ENCODE measurements at places on chromosomes 5 and 9.

GRCh38 chr5:25862276-25862675 lies 1176.1 kb downstream of the CDH9 start:
- no peak for DNase-seq

DNA sequence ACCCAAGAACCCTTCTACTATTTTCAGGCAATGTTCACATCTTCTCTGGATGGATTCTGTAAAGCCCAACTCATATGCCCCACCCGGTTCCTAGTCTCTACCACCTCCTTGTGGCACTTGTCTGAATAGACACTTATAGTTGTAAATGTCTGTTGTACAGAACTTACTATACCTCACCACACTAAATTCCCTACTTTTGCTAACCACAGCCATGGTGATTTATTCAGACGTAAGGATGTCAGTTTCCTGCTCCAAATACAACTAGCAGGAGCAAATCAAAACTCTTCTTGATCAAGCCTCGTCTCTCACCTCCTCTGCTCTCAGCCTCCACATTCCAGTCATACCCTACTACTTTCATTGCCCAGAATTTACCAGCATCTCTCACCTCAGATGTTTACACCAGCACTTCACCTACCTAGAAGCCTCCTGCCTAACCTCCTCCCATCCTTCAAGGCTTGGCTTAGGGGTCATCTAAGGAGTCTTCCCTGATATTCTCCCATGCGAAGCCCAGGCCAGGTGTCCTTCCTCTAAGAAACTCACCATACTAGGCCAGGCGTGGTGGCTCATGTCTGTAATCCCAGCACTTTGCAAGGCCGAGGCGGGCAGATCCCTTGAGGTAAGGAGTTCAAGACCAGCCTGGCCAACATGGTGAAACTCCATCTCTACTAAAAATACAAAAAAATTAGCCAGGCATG lies 75.5 kb downstream of the MAPKAP1 start:
- DNase-seq = no peak

DNA sequence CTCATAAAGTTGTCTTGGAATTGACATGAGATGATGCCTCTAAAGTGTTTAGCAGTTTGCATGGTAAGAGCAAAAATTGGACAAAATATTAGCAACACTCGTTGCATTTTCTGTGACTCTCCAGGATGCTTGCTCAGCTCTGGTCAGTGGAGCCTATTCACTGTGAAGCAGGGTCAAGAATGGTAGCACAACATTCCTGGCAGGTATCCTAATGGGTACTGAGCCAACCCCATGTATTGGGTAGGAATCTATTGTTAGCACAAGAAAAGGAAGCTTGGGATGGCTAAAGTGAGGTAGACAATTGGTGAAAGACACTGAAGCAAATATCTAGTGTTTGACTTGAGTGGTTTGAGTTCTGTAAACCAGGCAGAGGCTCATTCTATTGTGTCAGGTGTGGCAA lies 10.4 kb upstream of the ACTBL2 start:
- no peak for DNase-seq

GRCh38 chr5:174717826-174718455 lies 6.4 kb upstream of the MSX2 start:
- DNase-seq = no peak

DNA sequence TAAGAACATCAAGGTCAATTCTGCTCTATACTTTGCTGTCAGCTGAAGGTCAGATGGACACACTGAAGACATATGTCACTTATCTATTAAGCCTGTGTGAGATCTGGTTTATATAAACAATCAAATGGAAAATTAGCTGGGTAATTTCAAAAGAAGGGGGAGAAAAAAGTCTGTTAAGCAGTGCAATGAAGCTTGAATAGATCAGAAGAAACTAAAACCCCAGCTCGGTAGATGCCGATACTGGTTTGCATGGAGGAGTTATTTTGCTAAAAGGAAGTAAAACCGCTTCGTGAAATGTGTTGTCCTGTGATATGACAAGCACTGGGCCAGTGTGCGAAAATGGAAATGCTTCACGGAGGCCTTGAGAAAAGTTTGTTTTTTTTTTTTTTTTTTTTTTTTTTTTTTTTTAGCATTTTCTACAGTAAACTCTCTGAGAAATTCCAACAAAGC lies 148.8 kb downstream of the MEF2C start:
- DNase-seq = no peak

GRCh38 chr9:114742947-114743346 lies 61.0 kb upstream of the TEX48 start:
- no peak for DNase-seq

DNA sequence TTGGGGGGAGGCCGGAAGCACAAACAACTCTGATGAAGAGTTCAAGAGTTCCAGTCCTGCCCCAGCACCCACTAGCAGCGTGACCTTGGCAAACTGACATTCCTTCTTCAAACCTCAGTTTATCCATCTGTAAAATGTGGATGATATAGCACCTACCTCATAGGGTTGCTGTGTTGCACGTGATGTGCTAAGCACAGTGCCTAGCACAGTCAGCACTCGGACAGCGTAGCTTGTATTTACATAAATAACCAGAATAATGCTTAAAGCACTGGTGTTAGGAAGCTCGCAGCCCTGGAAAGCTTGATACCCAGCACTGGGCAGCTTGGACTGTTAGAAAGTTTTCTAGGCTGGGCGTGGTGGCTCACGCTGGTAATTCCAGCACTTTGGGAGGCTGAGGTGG lies 5.1 kb downstream of the PKN3 start:
- no peak for DNase-seq

DNA sequence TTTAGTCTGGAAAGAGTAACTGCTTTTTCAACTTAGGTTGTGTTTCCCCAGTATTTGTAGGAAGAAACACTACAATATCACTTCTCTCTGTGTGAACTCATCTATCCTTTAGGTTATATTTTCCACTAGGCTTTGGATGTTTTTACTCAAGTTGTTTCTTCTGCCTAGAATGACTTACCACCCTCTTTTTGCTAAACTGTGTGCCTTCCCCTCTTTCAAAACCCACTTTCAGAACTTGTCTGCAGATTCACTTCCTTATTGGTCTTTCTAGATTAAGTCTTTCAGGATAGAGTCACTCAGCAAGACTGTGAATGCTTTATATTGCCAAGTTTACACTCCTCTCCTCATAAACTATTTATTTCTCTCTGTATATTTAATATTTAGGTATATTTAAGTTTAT lies 14.2 kb upstream of the CAST start:
- no peak for DNase-seq

GRCh38 chr5:108867656-108868055 lies 120.0 kb downstream of the FER start:
- no peak for DNase-seq

DNA sequence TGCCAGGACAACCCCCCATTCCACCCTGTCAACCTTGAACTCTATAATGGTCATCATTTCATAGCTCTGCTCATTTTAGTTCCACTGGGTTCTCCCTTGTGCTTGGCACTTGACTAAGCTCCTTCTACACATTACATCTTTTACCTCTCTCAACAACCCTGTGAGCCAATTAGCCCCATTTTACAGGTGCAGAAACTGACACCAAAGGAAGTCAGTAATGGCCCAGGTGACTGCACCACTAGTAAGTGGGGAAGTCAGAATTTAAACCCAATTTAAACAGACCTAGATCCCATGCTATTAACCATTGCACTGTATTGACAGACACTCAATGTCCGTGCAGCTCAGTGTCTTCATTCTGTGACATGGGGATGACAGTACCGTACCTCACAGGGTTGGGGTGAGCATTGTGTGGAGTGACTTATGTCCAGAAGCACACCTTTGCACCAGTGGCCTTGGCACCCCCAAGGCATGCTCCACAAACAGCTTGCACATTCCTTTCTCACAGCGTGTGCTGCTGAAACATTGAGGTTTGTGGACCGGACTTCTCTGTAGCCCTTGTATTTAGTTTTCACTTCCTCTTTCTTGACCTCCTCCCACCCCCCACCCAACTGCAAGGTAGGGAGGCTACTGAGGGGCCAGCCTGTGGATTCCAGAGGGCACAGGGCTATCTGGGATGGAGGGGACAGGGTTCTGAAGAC lies 23.1 kb downstream of the IRF1 start:
- DNase-seq = no peak

- DNase-seq = no peak
Observed at GRCh38 chr9:4838189-4838546, 45.4 kb downstream of the RCL1 start.

DNA sequence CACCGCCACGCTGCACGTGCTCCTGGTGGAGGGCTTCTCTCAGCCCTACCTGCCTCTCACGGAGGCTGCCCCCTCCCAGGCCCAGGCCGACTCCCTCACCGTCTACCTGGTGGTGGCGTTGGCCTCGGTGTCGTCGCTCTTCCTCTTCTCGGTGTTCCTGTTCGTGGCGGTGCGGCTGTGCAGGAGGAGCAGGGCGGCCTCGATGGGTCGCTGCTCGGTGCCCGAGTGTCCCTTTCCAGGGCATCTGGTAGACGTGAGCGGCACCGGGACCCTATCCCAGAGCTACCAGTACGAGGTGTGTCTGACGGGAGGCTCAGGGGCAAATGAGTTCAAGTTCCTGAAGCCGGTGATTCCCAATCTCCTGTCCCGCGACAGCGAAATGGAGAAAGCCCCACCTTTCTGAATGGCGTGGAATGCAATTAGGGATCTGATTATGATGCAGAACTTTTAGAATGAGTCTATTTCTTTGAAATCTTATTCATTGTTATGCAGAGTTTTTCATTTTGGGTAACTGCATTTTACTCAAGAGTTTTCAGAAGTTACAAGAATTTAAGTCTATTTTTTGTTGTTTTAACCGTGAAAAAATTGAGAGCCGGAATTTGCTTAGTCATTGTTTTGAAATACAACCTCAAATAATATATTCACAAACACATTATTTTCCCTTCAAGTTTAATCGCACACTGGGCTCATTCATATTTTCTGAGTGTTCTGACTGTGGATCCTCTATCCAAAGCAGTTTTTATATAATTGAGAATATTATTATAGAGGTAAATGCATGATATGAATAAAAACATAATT lies 8.5 kb upstream of the PCDHB15 start:
- no peak for DNase-seq

GRCh38 chr5:35161652-35162273 lies 68.5 kb downstream of the PRLR start:
- DNase-seq = no peak

GRCh38 chr9:129698254-129698757 lies 32.9 kb downstream of the PRRX2 start:
- no peak for DNase-seq

- DNase-seq = no peak
Observed at GRCh38 chr5:167773668-167774301, 517.7 kb upstream of the WWC1 start.

DNA sequence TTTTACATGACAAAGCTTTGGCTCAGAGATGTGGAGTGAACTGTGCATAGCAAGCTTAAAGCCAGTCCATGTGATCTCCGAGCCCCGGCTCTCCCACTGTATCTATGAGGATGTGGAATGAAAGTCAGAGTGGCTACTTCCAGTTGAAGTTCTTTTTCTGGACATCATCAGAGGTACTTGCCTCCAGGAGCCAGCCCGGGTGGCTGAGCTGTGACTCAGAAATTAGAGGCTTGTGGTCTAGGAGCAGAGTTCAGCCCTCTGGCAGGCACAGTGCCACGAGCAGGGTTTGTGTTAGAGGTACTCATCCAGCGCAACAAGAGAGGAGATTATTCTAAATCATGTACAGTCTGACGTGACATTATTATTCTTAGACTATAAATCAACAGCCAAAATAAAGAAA lies 322.5 kb downstream of the CDK5RAP2 start:
- no peak for DNase-seq

DNA sequence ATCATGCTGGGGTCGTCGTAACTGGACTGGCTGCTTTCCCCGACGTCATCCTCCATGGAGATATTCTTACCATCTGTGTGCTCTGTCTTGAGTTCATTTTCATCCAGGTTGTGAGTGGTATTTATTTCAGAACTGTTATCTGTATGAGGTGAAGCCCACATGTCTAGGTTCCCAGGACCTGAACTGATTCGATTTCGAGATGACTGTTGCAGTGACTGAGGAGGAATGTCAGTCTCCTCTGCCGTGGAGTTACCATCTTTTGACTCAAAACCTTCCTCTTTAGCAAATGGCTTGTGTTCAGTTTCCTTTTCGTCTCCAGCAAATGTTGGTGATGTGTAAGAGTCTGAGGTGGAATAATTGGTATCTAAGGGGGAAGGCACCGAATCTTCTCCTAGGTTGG lies 55.2 kb upstream of the PCA3 start:
- DNase-seq = no peak

- no peak for DNase-seq
Observed at GRCh38 chr9:130982636-130983358, 26.2 kb upstream of the LAMC3 start.

- DNase-seq = no peak
Observed at GRCh38 chr5:180862645-180863044, 1.6 kb upstream of the ZFP62 start.

DNA sequence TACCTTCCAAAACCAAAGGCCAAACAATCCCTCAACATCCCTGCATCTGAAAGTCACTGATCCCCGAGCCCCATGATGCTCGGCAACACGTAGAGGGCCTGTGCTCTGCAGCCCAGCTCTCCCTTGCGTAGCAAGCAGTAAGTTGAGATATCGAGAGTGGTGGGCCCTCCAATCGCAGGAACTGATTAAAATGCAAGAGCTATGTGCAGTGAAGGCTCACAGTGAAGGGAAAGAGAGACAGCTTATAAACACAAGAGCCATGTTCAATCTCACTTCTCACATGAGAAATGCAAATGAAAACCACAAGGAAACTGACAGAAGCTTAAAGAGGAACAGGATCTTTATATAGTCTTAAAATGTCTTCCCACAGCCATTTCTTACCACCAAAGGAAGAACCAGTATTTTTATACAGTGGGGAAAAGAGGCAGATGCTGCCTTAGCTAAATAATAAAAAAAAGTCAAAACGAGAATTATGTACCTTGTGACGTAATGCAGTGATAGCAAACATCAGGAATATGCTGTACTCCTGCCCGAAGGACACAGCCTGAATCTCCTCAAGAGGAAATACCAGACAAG lies 24.6 kb downstream of the TTF1 start:
- no peak for DNase-seq

DNA sequence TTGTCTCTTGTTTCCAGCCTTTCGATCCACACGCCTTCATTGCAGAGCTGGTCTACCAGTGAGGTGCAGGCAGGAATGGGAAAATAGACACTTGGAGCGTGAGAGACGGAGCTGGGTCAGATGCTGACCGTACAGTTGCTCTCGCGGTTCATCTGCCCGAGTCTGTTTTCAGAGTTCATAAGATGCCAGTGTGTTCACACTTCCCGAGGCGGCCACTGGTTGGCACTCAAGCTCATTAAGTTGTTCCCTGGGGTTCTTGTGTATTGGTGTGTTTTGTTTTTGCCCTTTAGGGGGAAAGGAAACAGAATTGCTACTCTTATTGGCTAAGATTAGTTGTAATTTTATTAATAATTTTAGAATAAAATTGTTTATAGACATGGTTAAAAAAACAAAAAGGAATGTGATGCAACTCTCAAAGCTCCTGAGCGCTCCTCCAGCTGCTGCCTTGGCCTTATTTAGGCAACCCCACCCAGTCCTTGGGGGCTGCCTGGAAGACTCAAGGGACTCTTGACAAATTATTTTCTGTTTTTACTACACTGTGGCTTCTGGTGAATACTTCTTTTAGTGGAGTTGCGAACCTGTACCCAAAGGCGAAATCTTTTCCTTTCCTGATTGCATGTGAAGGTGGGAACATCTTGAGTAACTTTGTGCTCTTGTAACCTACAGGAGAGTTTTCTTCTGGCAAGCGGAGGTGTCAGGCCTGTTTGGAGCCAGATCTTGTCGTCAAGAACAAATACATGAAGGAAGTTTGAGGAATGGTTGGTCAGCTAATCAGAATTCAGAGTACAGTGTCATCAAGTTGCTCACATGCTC lies 146.1 kb downstream of the MAST4 start:
- no peak for DNase-seq

All from NCI-H1105 (cell line).